Activated naive CD8-positive, alpha-beta T cell treated with anti-CD3 and anti-CD28 coated beads, Interleukin-2, amount 50 U/mL, for 24 hours (primary cell): ENCODE measurements at places on chromosomes 4 and X.

DNA sequence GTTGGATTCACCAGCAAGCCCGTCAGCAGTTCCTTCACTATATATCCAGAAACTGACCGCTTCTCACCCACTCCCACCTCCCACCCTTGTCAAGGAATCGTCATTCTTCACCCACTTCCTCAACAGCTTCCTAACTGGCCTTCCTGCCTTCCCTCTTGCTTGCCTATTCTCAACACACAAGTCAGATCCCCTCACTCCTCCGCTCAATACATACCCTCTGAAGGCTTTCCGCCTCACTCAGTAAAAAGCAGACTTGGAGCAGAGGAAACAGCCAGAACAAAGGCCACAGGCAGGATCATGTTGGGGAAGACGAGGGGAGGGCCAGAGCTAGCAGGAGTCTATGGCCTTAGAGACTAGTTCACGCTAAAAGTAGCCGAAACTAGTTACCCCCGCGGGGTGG, 23.7 kb downstream of the RWDD4 start:
- DNase-seq = no peak

GRCh38 chr4:33924239-33924638, 2320.1 kb downstream of the ARAP2 start:
- no peak for DNase-seq

DNA sequence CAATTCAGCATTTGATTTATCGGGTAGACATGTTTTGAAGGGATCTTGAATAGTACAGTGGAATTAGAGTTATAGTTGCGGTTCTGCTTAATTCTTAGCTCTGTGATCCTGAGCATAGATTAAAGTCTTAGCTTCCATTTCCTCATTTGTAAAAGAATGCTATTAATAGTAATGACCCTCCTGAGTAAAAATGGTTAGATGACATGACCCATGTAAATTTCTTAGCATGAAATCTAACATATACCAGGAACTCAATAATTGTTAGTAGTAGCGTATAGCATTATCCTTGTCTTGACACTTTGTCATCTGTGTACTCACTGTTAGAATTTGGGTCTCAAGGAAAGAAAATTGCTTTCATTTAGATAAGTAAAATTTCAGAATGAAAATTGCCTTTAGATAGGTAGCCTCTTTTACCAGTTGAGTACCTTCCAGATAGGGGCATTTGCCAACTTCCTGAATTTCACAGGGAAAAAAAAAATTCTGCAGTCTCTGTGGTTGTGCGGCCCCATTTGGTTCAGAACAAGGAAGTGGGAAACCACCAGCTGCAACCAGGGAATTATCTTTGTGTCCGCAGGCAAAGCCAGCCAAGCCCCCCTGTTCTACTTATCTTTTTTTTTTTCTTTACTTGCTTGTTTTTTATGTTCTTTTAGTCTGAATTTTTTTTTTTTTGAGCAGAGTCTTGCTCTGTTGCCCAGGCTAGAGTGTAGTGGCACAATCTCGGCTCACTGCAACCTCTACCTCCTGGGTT, 86.9 kb downstream of the TMEM164 start:
- DNase-seq = no peak

GRCh38 chr4:89064848-89065247, 7.9 kb upstream of the FAM13A start:
- DNase-seq = no peak

DNA sequence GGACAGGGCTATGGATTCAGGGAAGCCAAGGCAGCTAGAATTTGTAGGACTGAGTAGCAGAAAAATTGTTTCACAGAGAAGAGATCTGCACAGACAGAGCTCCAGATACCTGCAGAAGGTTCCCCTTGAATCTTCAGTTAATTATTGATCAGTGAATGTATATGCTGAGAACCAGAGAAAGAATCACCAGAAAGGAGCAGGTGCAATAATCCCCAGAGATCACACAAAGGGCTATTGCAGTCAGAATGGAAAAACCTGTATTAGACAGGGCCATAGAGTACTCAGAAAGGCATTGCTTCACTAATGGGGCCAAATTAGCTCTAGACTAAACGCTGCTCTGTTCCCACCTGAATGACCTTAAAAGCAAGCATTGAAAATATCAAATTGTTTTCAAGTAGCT, 35.5 kb upstream of the SMAD1 start:
- no peak for DNase-seq

GRCh38 chr4:183503497-183504063, 1.3 kb upstream of the ING2 start:
- DNase-seq = peak; percentile 53

DNA sequence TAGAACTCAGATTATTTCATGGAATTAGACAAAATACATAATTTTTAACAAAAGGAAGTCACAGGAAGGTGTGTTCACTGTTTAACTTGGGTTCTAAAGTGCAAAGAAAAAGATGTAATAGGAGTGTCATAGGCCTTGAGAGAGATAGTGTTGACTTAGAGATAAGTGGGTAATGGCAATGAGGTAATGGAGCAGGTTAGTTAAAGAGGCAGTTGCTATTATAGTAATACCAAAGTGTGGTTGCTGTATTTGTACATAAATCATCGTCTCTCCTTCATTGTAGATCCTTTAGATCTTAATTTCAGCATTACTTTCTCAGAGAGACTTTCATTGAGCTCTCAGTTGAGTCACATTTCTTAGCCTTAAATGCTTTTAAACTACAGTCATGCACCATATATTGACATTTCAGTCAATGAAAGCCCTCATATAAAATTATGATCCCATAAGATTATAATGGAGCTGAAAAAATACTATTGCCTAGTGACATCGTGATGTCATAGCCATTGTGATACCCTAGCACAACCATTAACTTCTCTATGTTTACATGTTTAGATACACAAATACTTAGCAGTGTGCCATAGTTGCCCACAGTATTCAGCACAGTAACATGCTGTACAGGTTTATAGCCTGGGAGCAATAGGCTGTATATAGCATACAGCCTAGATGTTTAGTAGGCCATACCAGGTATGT, 245.4 kb downstream of the ADGRL3 start:
- no peak for DNase-seq

GRCh38 chr4:45946699-45947098, 177.2 kb downstream of the GABRG1 start:
- DNase-seq = no peak

GRCh38 chr4:153906231-153906630, 117.3 kb upstream of the SFRP2 start:
- no peak for DNase-seq

DNA sequence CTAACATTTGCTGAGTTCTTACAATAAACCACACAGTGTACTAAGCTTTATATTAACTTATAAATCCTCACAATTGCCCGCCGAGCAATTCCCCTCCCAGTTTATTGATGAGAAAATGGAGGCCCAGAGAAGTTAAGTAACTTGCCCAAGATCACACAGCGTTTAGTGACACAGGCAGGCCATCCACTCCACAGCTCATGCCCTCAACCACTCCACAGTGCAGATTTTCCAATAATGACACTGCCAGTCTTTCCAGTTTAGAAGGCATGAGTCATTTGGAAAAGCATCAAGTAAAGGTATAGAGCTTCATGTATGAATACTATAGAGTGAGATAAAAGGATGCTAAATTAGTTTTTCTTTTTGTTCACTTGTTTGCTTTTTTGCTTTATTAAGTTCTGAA, 208.5 kb downstream of the CAMK2D start:
- DNase-seq = no peak

DNA sequence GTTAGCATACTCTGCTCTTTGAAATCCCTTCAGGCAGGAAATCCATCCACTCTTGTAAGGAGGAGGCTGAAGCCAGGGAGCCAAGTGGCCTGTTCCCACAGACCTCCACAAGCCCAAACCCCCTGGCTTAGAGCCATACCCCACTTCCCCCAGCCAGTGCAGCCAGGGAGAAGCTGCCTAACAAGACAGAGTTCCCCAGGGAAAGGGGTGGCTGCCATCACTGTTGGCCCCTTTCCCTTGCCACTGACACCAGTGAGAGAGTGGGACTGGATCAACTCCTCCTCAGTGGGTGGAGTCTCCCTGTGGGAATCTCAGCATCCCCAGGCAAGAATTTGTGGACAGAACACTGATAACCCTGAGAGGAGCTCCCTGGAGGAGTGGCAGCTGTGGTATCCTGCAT, 389.4 kb downstream of the PABPC4L start:
- no peak for DNase-seq

- DNase-seq = no peak
These were observed 194.3 kb downstream of the ARHGAP24 start for GRCh38 chr4:85669204-85669603.
